ENCODE measurements at places on chromosomes 12 and 14. TPM values are rescaled to one million over a fixed set of nuclear protein-coding genes. Genes with fewer than 3 reads are reported as not detected.

DNA sequence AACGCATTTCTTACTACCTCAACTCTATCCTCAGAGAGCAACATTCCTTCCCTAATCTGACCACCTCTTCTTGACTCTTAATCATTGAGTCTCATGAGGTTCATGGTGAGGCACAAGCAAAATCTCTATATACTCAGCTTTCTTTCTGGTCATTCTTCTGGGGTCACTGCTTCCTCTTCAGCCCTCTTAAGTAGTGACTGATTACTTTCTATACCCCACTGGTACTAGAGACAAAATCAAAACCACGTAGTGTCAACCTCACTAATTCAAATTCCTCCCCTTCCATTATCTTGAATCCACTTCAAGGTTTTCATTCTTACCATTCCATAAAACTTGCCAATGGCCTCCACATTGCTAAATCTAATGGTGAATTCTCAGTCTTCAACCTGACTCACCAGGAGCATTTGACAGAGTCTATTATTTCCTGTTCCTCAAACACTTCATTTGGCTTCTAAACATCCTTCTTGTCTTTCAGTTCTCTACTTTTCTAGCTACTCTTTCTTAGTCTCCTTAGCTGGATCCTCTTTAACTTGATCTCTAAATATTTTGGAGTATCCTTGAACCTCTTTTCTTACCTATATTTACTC, 6.8 kb downstream of the WDHD1 start:
- no peak for DNase-seq

- no peak for DNase-seq
These were observed 391.0 kb downstream of the ZFP36L1 start for GRCh38 chr14:68401855-68402254.

DNA sequence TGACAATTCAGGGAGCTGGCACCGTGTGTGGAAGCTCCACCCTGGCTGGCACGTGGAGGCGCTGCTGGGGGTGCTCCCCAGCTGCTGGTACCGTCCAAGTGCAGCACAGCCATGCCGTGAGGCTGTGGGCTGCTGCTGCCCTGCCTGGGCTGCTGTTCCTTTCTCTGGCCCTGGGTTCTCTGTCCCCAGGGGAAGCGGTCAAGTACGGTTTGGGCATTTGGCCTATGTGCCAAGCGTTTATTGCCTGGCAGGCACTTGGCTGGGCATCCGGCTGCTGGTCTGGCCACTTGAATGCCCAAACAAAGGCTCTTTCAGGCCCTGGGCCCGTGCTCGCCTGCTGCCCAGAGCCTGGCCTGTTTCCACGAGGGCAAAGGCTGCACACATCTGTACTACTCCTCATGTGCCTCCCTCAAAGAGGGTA, 39.6 kb downstream of the RHOF start:
- peak; percentile 82 for DNase-seq

DNA sequence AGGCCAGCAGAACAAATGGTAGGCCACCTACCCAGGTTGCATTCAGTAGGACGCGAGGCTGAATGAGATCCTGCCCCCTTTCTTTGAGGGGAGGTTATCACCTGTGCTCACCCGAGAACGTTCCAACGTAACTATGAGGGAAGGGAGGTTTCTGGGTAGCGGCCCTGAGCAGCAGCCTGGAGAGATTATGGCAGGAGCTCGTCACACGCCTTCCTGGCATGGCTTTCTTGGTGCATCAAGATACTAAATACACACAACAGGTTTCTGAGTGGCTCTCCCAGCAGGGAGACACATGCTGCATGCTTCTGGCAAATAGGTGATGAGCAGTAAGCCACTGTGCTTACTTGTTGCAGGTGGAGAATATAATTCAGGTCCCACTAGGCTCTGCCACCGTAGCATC, 147.7 kb downstream of the CALM1 start:
- DNase-seq, result no peak

CARMIL3 gene
- not detected for total RNA-seq

POTEM gene
- total RNA-seq, result not detected

DNA sequence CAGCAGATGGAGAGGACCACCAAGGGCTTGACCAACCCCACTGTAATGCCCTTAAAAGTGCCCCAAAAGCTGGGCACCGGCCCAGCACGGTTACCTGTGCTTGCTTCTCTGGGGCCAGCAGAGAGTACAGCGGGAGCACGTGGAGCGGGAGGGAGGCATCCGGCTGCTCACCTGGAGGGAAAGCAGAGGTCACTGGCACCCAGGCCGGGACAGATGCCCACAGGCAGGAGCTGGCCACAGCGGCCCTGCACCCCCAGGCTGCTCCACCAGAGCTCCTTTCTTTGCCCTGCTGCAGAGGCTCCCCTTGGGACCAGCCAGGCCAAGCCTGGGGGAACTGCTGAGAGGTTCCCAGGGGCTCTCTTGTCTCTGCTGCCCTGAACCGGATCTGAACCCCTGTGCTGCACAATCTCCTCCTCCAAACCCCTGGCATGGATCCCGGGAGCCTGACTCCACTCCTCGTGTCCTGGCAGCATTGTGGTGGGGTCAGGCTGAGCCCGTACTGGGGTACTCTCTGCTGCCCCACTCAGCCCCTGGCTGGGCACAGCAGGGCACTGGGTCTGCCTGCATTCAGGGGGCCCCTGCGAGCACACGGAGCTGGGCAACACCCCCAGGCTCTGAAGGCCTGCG, 24.0 kb downstream of the DHX37 start:
- no peak for DNase-seq

DNA sequence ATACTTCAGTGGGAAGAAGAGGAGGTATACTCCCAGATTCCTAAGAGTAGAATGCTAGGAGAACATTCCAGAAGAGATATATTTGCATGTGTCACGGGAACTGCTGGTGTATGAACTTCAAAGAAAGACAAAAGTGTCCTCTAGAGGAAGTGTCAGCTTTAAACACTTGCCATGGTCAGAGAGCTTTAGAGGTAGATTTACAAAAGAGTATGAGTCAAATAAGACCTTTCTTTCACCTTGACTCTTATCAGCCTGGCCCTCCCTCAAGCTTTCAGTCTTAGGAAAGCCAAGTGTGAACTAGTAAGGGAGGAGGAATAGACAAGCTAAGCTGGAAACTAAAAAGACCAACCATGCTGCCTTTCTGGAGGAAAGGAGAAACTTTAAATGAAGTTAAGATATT, 34.7 kb downstream of the COX8C start:
- no peak for DNase-seq

SLCO1B3 gene
- total RNA-seq, result not detected

- no peak for DNase-seq
These were observed 5.1 kb downstream of the RESF1 start for GRCh38 chr12:31964280-31964679.

GRCh38 chr14:51880835-51881580, 20.6 kb downstream of the GNG2 start:
- no peak for DNase-seq

- DNase-seq, result no peak
These were observed 46.4 kb downstream of the CLMN start for GRCh38 chr14:95273001-95273978.

GRCh38 chr12:60834806-60835205, 1239.0 kb downstream of the SLC16A7 start:
- DNase-seq, result no peak

- no peak for DNase-seq
These were observed 29.7 kb upstream of the BEGAIN start for GRCh38 chr14:100616854-100617409.

KLHL33 gene
- not detected for total RNA-seq

GRCh38 chr12:112939761-112940381, 1.6 kb downstream of the OAS3 start:
- DNase-seq, result no peak

DNA sequence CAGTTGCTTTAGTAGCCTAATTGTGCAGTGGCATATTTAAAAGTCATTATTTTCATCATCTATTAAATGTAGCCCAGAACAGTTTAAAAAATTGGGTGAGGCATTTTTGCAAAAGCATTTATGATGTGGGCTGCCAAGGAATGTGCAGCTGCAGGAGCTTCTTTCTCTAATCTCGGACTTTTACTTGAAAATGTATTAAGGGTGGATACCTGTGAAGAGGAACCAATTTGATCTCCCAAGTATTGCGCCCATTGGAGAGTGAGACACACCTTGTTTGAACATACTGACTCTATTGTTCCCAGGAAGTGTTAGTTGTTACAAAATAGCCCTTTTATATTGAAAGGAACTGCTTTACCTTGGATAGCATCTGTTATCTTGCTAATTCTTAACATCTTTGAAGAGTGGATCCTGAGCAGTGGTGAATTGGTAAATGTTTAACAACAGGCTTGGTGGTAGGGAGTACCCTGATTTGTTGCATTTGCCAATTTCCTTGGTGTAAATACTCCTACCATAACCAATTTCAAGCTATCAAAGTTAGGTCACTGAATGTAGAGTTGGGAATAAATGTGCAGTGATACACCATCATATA, 42.5 kb upstream of the HMGA2 start:
- no peak for DNase-seq

GRCh38 chr12:57126061-57126460, 2.2 kb upstream of the LRP1 start:
- DNase-seq, result no peak

DNA sequence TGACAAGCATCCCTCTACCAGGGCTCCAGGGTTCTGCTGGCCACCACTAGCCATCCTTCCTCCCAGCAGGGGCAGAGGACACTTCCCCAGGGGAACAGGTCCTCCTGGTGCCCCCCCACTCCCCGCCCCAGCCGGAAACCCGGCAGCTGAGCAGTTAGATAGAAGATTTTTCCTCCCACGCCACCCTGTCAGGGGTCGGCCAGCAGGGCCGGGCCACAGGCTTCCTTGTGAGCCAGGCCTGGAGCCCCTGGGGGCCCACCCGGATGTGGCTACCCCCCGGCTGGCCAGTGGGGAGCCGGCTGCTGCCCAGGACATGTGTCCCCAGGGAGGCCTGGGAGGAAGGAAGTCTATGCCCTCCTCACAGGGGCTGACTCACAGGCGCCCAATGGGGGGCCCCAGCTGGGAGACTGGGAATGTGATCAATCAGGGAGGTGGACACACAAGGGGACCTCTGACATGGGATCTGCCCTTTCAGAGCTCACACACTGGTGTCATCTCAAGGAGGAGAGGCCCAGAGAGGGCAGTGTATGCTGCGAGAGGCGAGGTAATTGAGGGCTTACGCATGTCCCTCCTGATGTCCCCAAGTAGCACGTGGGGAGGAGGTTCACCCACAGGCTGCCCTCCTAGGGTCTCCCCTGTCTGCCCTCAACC, 4.2 kb downstream of the SH2B3 start:
- DNase-seq, result peak; percentile 85

TMBIM6 gene
- total RNA-seq, result 188 TPM

DNA sequence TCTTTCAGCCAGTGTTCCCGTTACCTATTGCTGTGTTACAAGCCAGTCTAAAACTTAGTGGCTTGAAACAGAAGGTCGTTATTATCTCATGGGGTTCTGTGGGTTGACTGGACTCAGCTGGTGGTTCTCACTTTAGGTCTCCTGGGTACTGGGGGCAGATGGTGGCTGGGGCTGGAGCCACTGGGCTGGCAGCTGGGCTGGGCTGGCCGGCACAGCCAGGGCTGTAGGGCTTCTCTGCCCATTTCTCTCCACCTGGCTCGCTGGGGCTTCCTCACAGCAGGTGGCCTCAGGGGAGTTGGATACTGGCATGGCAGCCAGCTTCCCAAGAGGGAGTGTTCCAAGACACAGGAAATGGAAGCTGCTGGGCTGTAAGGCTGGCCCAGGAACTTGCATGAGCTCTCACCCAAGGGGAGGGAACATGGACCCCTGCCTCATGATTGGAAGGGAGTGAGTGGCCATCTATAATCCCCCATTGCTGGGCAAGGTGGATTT, 27.0 kb downstream of the TUNAR start:
- no peak for DNase-seq

- no peak for DNase-seq
These were observed 131.2 kb downstream of the EML1 start for GRCh38 chr14:99924379-99924778.

- no peak for DNase-seq
These were observed 29.5 kb downstream of the ABHD12B start for GRCh38 chr14:50901361-50901760.

GRCh38 chr14:95291859-95292542, 27.7 kb downstream of the CLMN start:
- DNase-seq, result peak; percentile 75

DNA sequence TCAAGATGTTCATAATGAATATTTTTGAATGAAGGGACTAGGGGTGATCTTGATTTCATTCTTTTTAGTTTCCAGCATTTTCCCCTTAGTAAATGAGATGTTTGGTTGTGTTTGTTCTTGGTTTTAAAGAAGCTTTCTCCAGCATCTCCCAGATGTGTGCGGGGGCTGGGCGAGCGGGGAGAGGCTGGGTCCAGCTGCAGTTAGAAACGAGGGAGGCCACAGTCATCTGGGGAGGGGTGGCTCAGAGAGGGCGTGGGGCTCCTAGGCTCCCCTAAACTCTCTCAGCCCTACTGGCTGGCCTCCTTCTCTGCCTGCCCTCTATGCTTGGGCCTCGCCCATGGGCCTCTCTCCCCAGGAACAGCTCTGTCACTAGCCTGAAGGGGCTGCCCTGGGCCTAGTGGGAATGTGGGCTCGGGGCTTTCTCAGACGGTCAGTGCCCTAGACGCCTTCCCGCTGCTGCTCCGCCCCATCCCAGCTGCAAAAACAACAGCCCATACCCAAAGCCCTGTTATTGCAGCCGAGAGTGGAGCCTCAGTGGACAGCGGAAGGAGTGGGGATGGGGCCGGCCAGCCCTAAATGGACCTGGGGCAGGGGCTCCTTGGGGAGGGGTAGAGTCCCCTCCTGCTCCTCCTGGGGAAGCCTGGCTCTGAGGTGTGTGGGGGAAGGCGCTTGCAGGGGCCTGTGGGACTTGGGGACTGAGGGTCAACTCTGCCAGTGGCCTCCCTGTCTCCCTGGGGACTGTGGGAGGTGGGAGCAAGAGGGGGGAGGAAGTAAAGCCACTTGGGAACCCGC, 18.3 kb upstream of the EIF2B2 start:
- no peak for DNase-seq

CNTN1 gene
- total RNA-seq, result 0.75 TPM

DNA sequence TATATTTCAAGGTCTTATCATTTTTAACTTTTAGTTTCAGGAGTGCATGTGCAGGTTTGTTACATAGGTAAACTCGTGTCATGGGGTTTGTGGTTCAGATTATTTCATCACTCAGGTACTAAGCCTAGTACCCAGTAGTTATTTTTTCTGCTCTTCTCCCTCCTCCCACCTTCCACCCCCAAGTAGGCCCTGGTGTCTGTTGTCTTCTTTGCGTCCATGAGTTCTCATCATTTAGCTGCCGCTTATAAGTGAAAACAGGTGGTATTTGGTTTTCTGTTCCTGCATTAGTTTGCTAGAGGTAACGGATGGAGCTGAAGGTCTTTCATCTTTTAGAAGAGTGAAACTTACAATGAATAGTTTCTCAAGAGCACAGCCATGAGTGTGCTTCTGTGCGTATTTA, 24.4 kb downstream of the PIWIL1 start:
- no peak for DNase-seq

HOXC6 gene
- 7.6 TPM for total RNA-seq

DNA sequence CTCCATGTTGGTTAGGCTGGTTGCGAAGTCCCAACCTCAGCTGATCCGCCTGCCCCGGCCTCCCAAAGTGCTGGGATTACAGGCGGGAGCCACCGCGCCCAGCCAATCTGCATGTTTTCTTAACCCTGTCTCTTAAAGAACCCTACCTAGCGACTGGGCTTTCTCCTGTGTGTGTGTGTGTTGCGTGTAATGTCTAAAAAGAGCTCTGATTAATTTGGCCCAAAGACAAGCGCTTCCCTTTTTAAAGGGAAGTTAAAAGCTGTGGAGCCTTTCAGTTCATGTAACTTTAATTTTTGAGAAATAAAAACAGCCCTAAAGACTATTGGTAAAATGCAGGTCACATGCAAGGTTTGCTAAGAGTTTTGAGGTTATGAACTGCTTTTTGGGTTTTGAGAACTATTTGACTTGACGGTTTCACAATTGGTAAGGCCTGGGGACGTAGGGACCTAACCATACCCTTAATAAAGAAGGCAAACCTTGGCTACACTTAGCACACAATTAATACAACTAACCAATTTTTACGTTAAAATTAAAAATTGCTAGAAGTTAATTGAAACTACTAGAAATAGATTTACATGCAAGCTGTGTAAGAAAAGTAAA, 103.2 kb downstream of the KCNMB4 start:
- DNase-seq, result no peak
